ENCODE measurements at places on chromosomes 1 and 21.

DNA sequence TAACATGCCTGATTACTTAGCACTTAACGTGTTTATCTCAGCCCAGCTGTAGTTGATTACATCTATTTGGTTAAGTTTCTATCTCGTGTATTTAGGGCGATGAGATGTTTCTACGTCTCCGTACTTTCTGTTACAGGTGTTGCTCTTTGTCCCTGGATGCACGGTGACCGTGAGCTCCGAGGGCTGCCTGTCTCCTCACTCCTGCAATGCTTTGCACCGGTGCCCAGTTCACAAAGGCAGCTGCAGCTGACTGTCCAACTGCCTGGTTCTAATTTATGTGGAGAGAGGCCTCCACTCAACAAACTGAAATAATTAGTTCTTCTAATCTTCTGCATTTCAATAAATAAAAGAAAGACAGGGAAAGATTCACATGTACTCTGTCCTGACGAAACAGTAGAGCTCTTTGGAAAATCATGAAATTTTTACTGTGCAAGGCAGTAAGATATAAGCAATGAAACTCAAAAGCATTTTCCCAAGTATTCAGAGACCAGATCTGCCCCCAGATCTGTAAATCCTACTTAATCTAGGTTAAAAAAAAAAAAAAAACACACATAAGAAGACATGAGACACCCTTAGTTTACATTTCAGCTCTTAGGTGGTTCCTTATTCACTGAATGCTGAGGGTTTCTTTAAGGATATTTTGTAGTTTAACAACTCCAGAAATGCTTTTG is 108.2 kb downstream of the TGFBR3 start:
- no peak for DNase-seq

GRCh38 chr1:228006034-228006785 is 588 bp upstream of the WNT3A start:
- no peak for DNase-seq

DNA sequence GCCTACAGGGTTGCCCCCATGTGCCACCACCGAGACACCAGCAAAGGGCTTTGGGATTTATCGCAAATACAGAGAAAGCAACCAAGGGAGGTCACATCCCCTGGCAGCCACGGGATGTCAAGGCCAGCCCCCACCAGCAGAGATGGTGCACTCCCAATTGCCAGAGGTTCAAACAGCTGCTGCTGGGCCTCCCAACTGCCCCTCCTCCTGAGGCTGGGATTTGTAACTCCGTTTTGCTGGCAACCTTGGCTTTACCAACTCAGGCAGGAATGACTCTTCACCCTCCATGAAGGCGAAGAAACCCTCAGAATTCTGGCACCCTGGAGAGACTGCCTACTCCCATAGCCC is 11.6 kb downstream of the TMEM53 start:
- DNase-seq = no peak

GRCh38 chr1:171213559-171214454 is 28.7 kb downstream of the FMO2 start:
- DNase-seq = no peak

- no peak for DNase-seq
Measured at GRCh38 chr1:115175596-115175995, 86.3 kb upstream of the TSPAN2 start.

- DNase-seq = no peak
Measured at GRCh38 chr1:18290740-18291412, 183.3 kb downstream of the IGSF21 start.

GRCh38 chr1:181149326-181150125 is 61.0 kb downstream of the IER5 start:
- no peak for DNase-seq

DNA sequence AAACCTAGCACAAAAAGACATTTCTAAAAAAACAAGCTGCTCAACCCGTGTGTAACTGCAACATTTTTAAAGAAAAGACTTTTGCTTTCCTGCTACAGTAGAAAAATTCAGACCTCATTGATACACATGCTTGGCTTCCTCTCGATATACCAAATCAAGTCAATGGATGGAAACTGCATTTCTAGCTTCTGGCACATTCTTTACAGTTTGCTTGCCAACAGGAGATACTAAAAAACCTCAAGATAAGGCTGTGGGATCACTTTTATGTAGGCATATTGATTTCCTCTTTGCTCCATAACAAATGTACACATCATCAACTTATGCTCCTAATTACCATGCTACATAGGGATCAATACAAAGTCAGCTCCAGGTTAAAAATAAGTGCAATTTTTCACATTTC is 178.4 kb downstream of the SIPA1L2 start:
- no peak for DNase-seq

- no peak for DNase-seq
Measured at GRCh38 chr1:76086597-76086996, 12.1 kb downstream of the ST6GALNAC3 start.

- DNase-seq = no peak
Measured at GRCh38 chr1:155884031-155884960, 24.9 kb downstream of the SYT11 start.

DNA sequence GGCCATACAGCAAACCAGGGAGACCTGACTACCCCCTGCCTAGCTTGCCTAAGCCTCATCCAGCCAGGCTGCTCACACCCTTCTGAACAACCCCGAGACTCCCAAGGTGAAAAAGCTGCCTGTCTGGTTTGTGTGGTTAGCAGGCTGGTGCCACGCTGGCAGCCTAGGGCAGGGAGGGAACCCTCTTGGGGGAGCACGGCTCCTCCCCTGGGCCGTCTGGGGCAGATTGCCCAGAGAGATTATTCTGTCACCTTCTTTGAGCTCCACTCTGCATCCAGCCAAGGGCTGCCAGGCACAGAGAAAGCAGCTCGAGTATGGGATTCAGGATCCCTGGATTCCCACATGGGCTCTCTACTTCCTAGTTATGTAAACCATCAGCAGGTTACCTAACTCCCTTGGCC is 27.5 kb upstream of the TCEA3 start:
- no peak for DNase-seq

DNA sequence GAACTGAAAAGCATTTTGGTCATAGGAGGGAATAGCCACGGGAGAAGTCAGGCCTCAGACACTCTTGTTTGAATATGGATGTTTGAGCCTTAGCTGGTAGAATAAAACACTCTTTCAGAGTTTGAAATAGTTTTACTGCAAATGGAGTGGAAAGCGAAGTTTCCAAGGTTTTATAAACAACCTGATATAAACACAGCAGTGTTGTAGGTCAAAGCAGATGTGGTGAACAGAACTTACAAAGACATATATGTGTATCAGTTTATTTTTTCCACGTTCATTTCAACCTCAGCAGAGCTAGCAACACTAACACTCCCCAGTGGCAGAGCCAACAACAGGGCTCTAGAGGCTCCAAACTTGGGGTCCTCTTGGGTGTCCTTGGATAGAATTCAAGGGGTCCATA is 89.9 kb downstream of the WLS start:
- no peak for DNase-seq

DNA sequence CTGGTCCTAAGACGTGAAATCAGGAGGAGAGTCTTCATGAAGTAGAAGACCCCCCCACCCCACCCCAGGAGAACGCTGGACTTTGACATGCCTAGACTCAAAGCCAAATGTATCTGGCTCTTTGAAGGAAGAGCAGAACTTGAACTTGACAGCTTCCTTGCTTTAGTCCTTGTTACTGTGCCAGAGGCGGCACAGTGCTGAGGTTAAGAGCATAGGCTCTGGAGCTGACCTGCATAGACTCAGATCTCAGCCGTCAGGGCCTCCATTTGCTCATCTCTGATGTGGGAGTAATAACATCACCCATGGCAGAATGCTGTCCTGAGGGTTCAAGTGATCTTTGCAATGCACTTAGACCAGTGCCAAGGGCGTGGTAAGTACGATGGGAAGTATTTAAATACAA is 39.0 kb downstream of the COL6A1 start:
- DNase-seq = no peak

- DNase-seq = no peak
Measured at GRCh38 chr1:213526306-213526705, 461.5 kb upstream of the PROX1 start.

- DNase-seq = no peak
Measured at GRCh38 chr21:34722684-34723300, 54.0 kb downstream of the CLIC6 start.

- DNase-seq = no peak
Measured at GRCh38 chr21:45131537-45131999, 57.2 kb downstream of the ADARB1 start.

- no peak for DNase-seq
Measured at GRCh38 chr21:43805275-43805800, 16.0 kb downstream of the RRP1 start.

- no peak for DNase-seq
Measured at GRCh38 chr1:186858923-186859322, 30.2 kb downstream of the PLA2G4A start.

GRCh38 chr1:26083208-26083607 is 15.8 kb upstream of the TRIM63 start:
- no peak for DNase-seq

DNA sequence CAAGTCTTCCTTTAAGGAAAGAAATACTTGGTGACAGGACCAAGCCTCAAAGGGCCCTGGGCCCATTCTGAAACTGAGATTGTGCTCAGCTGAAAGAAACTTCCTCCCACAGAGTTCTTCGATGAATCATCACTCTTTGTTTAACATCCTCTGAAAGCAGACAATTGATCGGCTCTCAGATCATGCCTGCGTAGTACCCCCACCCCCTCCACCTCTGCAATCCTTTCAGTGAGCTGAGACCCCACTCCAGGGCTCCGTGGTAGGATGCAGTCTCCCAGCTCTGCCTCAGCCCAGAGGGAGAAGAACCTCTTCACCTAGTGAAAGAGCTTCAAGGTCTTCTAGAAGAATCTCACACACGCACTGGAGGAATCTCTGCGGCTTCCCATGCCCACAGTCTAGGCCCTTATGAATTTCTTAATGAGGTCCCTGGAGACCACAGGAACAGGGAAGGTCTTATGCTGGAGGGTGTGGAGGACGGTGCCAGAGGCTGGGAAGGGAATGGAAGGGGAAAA is 104.9 kb upstream of the SOD1 start:
- no peak for DNase-seq

DNA sequence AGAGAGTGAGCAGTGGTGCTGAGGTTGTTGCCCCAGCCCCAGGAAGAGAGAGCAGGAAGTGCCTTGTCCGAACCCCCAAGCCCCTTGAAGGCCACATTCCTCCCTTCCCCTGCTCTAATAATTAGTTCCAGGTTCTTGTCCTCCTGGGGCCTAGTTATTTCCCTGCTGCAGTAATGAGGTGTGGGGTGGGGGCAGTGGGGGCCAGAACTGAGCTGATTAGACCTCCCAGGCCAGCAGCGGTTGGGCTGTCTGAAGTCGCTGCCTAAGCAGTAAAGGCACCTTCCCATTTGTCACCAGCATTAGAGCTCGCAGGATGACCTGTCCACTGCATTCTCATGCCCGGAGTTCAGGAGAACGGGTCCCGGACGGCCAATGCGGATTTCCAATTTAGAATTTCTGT is 186.5 kb upstream of the CSF3R start:
- DNase-seq = no peak

DNA sequence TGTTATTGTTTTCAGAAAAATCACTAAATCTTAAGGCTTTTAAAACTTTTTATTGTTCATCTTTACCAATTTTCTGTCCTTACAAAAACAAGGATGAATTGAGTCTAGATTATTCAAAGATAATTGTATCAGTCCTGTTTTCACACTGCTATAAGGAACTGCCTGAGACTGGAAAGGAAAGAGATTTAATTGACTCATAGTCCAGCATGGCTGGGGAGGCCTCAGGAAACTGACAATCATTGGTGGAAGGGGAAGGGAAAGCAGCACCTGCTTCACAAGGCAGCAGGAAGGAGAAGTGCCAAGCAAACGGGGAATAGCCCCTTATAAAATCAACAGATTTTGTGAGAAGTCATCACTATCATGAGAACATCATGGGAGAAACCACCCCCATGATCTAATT is 455.6 kb upstream of the ZP4 start:
- no peak for DNase-seq

DNA sequence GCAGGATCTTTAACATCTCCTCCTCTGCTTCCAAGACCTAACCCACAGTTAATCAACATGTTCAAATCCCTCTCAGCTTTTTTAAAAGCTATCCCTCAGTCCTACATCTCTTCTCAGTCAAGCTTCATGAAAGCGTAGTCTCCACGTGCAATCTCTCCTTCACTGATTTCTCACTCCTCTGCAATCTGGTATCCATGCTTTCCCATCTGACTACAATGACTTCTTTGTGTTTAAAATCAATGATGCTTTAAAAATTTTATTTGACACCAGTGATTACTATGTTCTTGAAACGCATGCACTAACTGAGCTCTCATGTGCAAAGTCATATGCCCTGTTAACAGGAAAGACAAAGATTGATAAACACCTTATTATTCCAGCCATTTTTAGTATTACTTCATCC is 67.5 kb upstream of the BEND5 start:
- DNase-seq = no peak

DNA sequence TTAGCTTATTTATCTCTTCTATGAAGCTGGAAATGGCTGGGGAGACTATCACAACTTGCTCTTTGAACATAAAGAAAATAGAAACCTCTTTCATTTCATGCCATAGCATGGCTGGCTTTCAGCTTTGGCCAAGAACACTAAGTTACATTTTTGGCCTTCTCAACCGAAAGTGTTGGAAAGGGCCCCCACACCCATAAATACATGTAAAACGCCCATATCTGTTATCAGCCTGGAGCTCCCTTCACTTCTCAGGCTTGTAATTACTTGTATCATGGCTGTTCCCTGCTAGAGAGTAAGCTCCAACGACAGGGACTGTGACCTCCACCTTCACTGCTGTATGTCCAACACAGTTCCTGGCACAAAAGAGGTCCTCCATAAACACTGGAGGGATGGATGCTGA is 12.7 kb upstream of the EIF4G3 start:
- no peak for DNase-seq

DNA sequence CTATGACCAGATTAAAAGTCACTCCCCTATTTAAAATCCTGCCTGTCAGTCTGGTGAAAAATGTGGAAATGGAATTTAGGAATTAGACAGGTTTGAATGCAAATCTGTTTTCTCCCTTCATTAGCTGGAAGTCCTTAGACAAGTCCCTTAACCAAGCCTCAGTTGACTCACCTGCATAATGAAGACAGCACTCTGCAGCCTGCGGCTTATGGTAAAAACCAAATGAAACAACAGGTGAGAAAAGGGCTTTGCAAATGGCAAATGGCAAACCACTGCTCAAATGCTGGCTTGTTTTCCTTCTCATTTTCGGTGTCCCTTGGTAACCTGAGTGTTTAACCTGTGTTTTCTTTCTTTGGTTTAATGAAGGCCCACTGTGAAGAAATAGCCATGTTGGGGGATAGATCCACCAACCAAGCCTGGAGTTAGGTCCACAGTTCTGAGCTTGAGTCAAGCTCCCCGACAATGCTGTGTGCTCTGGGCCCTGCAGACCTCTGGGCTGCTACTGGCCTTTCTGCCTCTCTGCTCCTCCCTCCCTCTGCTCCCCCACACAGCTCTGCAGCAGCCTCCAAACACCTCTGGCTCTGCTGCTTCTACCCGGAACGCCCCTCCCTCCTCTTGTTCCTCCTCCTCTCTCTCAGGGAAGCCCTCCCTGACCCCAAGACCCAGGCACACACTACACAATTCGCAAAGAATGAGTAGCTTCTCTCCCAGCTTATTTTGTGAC is 641.8 kb downstream of the MATN1 start:
- DNase-seq = no peak

- no peak for DNase-seq
Measured at GRCh38 chr1:199029855-199030254, 391.0 kb downstream of the PTPRC start.

GRCh38 chr1:230320804-230321203 is 105.3 kb downstream of the PGBD5 start:
- DNase-seq = no peak

- no peak for DNase-seq
Measured at GRCh38 chr1:40610156-40610555, 55.3 kb downstream of the RIMS3 start.

GRCh38 chr1:228453022-228453560 is 34.1 kb upstream of the RNF187 start:
- DNase-seq = no peak

- no peak for DNase-seq
Measured at GRCh38 chr1:117686907-117687306, 81.1 kb downstream of the TENT5C start.

Measured in CMK (cell line).